Hippocampal formation (tissue), 2 donors: ENCODE measurements at places on chromosomes 2 and 18.
A peak's percentile ranks its signal among the peaks of the same experiment; 100 is the strongest.

- DNase-seq: no peak
Observed at GRCh38 chr2:160613466-160614153, 120.0 kb upstream of the RBMS1 start.

DNA sequence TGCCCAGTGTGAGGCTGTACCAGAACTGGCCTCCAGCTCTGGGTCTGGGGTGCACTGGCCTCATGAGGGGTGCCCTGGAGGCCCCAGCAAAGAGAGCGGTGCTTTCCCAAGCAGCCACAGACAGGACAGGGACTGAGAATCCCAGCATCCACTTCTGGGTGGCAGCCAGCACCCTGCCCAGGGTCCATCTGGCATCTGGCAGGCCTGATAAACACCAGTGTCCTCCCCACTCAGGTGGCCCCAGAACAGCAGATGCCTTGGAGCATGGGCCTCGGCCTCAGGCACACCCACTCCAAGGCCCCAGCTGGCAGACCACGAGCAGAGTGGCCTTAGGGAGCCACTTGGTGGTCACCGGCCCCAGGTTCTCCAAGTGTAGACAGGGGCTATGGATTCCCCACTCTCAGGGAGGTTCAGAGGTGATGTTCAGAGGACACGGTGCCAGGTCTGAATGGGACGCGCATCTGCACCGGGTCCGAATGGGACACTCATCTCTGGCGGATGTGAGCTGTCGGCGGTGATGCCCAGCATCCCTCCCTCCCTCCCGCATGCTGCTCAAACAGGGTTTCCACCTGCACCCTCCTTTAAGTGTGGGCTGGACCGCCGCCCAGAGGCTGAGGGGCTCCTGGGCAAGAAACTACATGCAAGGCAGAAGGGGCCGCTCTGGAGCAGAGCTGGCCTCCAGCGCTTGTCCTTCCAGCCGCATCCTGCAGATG lies 82.2 kb upstream of the GPC1 start:
- DNase-seq: no peak

GRCh38 chr18:23422751-23423418 lies 30.2 kb upstream of the RIOK3 start:
- no peak for DNase-seq

DNA sequence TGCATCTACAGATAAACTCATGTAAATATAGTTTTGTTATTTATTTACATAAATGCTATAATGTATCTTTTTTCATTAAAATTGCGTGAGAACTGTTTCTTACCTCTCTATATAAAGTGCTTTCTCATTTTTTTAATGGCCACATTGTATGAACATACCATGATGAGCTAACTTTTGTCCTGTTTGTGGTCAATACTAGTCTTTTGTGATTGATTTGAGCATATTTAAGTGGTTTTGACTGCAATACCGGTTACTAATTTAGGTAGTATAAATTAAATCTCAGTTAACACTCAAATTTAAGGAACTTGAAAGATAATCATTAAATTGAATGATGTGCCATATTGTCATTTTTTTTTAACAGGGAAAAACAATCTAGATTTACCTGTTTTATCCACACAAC lies 108.2 kb downstream of the HAUS1 start:
- no peak for DNase-seq

- DNase-seq: no peak
Observed at GRCh38 chr18:452816-453215, 47.7 kb downstream of the COLEC12 start.

DNA sequence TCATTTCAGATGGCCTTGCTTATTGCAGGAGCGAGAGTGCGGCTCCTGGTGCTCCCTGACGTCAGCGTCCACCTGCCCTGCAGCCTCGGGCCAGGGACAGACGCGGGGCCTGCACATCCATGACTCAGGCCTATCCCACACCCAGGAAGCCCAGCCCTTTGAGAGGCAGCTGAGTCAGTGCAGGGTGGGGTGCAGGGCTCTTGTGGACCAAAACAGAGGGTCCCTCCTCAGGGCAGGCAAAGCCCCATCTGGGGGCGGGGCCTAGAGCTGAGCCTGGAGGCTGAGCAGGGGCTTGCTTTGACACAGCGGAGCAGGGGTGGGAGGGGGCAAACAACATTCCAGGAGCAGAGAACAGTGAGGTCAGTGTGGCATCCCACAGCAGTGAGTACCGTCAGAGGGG lies 7.7 kb upstream of the ARHGEF4 start:
- DNase-seq: no peak

GRCh38 chr2:45554742-45555140 lies 56.3 kb downstream of the SRBD1 start:
- no peak for DNase-seq

GRCh38 chr2:24461685-24462084 lies 29.4 kb upstream of the NCOA1 start:
- DNase-seq: no peak

DNA sequence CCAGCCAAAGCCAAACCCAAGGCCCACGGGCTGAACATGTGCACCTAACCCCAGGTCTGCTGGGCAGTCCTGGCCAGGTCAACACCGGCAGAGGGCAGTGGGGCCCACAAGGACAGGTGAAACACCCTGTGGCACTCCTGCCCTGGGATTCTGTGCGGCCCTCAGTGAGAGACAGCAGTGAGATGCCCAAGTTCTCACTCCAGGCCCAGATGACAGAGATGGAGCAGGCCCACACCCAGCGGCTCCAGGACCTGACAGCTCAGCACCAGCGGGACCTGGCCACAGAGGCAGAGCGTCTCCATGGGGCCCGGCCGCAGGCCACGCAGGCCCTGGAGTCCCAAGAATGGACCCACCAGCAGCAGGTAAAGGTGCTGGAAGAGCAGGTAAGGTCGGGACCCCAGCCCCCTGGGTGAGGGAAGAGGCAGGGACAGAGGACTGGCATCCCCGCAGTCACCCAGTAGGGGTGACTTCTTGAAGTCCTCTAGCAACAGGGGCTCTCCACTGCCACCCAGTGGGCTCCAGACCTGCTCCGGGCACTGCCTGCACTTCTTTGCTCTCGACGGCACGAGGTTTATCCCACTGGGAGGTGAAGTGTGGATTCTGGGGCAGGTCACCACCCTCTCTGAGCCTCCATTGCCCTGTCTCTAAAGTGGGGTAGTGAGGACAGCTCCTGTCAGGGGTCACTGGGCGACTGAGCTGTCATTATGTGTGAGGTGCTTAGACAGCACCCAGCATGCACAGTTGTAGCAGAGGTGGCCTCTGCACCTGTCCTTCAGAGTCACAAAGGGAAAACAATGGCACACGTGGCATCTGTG lies 8.8 kb upstream of the SNED1 start:
- DNase-seq: no peak

DNA sequence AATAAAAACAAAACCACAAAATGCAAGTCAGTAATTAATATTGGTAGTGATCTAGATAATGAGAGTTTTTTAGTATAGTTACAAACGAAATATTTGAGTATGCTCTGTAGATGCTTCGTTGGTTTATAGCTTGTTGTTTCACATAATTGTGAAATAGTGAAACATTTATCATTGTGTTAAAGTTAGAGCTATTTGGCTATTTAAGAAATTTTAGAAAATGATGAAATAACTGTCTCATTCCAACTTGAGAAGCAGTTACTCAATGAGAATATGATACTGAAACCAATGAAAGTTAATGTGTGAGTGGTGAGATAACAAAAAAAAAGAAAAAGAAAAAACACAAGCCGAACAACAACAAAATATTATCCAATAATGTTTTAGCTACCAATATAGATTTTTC lies 475.6 kb upstream of the ZEB2 start:
- DNase-seq: no peak

DNA sequence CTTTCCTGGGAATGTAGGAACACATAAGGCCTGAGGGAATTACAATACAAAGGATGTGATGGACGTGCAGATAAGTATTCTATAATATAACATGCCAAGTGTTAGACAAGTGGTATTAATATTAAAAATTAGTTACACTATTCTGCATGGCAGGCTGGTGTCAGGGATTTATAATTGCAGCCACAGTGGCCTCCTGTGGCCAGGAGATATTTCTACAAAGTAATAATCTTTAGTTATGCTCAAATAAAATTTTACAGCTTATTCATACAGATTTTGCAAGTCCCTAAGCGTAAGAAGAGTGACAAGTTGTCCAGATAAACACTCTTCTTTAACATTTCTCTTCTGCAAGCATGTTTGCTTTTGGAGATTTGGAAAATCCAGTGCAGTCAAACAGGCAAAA lies 90.4 kb upstream of the CBLN2 start:
- no peak for DNase-seq

DNA sequence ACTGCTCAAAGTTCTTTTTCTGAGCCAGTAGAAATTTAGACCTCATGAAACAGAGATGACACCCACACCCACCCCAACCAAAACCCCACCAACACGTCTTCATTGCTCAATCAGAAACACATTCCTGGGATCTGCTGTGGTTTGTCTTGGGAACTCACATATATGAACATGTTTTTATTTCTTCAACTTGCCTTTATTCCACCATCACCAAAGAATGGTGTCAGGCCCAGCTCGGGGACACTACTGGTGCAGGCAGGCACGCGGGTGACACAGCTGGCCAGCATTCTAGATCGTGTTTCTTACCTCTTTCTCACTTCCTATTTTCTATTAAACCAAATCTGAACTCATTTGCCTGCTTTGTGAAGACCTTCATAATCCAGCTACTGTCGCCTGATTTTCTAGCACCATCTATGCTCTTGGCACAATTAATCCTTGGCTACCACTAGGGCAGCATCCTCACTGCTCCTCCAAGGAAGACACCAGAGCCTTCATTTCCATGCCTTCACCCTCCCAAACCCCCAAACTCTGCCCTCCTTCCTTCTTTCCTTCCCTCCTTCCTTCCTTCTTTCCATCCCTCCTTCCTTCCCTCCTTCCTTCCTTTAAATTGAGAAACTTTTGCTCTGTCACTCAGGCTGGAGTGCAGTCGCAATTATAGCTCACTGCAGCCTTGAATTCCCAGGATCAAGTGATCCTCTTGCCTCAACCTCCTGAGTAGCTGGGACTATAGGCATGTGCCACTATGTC lies 157.1 kb downstream of the BCL2 start:
- DNase-seq: no peak

DNA sequence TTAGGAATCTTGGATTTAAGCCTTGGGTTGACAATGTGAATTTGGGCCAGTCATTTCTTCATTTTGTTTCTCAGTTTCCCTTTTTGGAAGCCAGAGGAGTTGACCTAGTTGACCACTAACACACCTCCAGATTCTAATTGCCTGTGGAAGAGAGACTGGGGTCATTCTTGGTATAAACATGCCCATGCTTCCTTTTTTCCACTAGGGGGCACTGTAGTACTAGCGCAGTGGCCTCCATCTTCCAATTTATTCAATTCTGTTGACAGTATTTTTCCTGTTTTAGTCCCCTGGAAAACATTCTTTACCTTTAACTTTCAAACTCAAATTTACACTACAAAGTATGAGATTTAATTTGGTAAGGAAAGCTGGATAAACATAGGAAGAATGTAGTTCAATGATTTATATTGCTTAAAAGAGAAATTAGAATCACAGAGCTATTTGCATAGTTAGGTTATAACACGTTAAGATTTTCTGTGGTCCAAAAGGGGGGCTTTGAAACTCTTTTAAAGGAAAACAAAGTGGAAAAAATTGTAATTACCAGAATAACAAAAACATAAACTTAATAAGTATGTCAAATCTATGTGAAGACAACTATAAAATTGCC lies 57.5 kb upstream of the AGPS start:
- DNase-seq: peak; percentile 14

DNA sequence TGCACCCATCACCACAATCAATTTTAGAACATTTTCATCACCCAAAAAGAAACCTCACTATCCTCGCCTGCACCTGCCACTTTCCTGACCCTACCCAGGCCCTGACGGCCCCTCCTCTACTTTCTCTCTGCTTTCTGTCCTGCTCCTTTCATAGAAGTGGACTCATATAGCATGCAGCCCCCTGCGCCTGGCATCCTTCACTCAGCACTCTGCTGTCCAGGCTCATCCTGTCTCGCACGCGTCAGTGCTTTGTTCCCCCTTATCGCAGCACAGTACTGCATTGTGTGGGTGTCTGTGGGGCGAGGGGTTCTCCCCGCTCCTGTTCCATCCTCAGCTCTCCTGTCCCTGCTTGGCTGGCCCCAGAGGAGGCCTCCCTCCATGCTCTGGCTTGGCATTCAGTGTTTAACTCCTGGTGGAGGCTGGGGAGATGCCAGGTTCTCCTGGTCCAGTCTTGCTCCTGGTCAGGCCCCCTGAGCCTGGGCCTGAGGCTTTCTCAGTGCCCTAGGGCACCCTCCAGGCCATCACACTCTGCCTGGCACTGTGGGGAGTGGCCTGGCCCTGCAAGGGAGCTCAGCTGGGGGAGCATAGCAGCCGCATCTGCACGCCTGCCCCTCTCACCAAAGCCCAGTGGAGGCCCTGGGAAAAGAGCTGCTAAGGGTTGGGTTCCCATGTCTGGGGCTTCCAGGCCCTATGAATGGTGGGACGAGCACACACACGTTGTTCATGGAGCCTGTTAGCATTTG lies 6.6 kb upstream of the TUBB6 start:
- DNase-seq: no peak

GRCh38 chr2:109045505-109045904 lies 56.5 kb upstream of the EDAR start:
- no peak for DNase-seq

DNA sequence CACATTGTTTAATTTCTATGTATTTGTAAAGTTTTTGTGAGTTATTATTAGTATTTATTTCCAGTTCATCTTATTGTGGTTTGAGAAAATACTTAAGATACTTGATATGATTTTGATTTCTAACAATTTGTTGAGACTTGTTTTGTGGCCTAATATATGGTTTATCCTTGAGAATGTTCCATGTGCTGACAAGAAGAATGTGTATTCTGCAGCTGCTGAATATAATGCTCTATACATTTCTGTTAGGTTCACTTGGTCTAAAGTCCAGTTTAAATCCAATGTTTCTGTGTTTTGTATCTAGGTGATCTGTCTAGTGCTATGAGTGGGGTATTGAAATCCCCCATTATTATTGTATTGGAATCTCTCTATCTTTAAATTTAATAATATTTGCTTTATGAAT lies 201.3 kb downstream of the FSIP2 start:
- DNase-seq: no peak

GRCh38 chr2:588074-588645 lies 89.0 kb downstream of the TMEM18 start:
- no peak for DNase-seq

DNA sequence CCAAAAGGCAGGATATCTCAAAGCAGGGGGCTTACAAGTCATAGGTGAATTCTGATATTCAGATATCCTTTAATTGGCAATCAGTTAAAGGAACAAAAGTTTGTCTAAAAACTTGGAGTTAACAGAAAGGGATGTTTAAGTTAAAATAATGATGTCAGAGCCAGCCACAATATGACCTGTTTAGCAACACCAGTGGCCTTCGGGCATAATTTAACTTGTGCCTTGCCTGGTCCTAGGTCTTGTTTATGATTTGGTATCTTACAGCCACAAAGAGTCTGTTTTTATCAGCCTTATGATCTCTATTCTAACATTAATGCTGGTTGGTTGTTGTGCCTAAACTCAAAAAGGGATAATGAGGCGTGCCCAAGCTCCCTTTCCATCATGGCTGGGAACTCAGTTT lies 252.9 kb downstream of the RNF152 start:
- no peak for DNase-seq
